ENCODE measurements at places on chromosomes 16 and 17.

- no peak for DNase-seq
Measured at GRCh38 chr17:30956764-30957374, 14.0 kb upstream of the RNF135 start.

DNA sequence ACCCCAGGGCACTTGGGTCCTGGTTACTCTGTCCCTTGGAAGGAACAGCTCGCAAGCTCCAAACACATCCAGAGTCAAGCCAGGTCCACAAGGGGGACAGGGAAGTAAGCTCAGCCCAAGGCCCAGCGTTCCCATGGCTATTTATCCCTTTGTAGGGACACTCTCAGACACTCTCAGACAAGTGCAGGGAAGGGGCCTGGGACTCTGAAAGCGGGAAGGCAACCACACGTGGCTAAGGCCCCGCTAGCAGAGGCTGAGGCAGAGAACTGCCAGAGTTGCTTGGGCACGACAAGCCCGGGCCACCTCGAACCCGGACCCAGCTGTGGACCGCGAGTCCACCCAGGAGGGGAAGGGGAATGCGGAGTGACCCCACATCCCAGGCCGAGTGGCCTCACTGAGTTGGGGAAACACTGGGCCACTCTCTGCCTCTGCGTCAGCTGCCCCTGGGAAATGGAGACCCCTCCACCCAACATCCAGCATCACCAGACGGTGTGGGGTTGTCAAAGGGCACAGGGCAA is 10.2 kb downstream of the NPTX1 start:
- DNase-seq, result no peak

- no peak for DNase-seq
Measured at GRCh38 chr17:83064732-83065659, 14.4 kb upstream of the METRNL start.

DNA sequence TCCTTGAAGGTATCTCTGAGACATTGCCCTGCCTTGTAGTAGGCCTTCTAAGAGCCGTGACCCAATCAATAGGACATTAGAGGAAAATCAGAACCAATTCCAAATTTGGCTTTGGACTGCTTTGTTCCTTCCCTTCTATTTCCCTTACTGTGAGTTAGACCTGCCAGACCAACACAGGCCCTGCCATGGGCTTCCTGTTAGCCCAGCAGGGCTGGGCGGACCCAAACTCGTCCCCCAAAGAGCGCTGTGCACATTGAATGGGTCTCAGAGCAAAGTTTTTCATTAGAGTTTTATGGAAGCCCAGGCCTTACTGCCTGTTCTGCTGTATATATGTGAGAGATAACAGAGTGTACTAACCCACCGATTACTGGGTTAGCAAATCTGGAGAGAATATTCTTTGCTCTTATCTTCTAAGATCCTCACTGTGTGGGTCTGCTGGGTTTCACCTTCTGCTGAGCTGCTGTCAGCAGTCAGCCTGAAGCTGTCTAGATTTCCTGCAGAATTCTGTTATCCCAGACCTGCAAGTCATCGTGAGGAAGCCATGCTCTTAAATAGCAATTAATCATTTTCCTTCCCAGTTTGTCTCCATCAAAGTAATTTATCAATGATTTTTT is 5.7 kb downstream of the ARHGAP44 start:
- DNase-seq, result no peak

DNA sequence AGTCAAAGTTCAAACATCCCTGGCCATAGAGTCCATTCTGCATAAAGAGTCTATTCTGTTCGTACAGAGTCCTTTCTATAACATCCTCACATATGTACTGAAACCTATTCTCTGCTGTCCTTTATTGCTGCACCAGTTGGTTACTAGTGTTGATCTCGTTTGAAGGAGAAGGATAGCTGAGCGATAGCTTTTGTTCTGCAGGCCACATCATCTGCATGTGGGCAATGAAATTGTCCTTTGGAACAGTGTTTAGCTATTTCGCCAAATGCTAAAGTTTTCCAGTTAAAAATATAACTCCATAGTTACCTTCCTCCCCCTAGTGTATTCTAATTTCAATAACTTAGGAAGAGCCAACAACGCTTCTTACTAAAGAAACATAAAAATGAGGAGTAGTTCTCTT is 6.0 kb downstream of the RHOT1 start:
- DNase-seq, result no peak

GRCh38 chr17:50123649-50124349 is 6.2 kb downstream of the SAMD14 start:
- no peak for DNase-seq

- peak; percentile 58 for DNase-seq
Measured at GRCh38 chr16:89119166-89119621, 25.5 kb downstream of the ACSF3 start.

- peak; percentile 88 for DNase-seq
Measured at GRCh38 chr17:27455914-27456680, at the start of gene KSR1. KSR1 (plus strand) TSS chr17:27456448; CDS start chr17:27456644, 196 bp downstream.

GRCh38 chr16:24234737-24235136 is 21.4 kb upstream of the CACNG3 start:
- DNase-seq, result peak; percentile 16

- no peak for DNase-seq
Measured at GRCh38 chr17:4811471-4811870, 4.5 kb downstream of the PLD2 start.

- peak; percentile 78 for DNase-seq
Measured at GRCh38 chr16:57915811-57916488, 55.0 kb downstream of the CNGB1 start.

DNA sequence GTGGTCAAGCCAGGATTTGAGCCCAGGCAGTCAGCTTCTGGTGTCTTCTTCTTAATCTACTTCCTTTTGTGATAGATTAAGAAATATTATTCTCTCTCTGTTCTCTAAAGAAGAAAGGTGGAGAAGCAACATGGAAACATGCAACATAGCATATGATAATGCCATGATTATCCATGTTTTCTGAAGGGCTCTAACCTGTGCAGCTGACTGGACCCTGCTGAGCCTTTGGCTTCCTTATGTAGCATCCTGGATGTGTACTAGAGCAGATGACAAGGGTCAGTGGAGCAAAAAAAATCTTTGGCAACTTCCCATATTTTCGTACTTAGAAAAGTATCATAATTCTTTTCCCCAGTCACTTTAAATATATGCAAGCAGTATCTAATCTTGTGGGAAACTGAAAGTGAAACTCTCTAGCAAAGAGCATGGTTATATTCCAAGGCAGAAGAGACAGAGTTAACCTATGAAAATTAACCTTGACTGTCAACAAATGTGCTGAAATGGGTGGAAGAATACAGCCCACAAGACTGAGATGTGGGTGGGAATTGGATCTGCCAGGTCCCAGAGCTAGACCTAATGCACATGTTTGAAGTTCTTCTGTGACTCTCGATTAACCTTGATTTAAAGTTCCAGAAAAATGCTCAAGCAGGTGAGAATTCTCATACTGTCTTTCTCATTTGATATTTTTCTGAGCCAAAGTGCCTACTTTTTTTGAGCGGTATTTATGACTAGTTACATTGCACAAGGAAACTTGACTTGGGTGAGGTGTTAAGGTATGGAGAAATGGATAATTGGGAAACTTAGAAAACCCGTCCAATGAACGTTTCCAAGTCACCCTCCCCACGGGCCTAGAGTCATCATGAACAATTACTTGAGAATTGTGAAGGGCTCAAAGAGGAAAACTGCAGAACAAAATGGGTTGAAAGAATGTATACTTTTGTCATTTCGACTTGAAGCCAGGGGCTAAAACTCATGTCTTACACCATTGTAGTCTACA is 248.6 kb downstream of the FTO start:
- DNase-seq, result peak; percentile 70

DNA sequence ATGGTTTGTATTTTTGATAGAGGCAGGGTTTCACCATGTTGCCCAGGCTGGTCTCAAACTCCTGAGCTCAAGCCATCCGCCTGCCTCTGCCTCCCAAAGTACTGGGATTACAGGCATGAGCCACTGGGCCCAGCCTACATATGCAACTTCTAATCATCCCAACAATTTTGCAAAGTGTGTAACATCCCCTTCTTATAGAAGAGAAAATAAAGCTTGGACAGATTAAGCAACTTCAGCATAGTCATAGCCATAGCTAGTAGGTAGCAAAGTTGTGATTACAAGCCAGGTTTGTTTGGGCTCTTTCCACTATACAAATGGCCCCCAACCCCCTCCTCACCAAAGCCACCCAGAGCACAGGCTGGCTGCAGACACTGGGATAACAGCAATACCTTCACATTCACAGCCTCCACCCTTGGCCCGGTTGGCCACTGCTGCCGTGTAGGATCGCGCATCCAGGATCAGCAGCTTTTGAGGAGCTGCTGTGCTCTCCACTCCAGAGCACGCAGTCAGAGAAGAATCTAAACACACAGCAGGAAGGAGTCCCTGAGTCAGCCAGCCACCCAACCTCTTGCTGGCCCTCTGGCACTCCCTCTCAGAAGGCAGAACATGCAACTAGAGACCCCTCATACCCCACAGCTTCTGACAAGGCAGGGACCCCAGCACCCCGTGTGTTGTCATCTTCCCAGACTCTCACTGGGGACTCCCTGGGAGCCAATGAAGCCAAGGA is 7.9 kb downstream of the MTMR4 start:
- no peak for DNase-seq

- DNase-seq, result no peak
Measured at GRCh38 chr16:3256866-3257465, 533 bp upstream of the MEFV start.

- DNase-seq, result no peak
Measured at GRCh38 chr16:87006789-87007745, 310.1 kb downstream of the C16orf95 start.

- DNase-seq, result no peak
Measured at GRCh38 chr17:27577884-27578717, 52.9 kb upstream of the LGALS9 start.
